ENCODE measurements at places on chromosomes 5 and 9.

DNA sequence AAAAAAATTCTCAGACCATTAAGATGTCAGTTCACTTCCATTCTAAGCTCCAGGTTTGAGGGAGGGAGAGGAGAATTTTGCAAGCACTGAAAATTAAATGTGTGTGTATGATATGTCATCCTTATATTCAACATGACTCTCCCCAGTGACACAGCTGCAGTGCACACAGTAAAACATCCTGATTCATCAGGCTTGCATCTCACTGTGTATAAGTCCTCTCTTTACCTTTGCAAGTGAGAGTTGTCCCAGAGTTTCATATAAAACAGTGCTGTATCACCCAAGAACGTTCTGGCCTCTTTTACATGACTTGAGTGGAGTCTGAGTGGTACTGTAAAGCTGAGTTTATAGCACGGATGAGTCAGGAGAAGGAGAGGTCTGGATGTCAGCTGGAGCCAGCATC lies 50.0 kb downstream of the DMRT2 start:
- DNase-seq: no peak

GRCh38 chr5:51622161-51622790 lies 239.0 kb downstream of the ISL1 start:
- DNase-seq: no peak

GRCh38 chr9:96183751-96184150 lies 118.2 kb downstream of the HSD17B3 start:
- DNase-seq: no peak

DNA sequence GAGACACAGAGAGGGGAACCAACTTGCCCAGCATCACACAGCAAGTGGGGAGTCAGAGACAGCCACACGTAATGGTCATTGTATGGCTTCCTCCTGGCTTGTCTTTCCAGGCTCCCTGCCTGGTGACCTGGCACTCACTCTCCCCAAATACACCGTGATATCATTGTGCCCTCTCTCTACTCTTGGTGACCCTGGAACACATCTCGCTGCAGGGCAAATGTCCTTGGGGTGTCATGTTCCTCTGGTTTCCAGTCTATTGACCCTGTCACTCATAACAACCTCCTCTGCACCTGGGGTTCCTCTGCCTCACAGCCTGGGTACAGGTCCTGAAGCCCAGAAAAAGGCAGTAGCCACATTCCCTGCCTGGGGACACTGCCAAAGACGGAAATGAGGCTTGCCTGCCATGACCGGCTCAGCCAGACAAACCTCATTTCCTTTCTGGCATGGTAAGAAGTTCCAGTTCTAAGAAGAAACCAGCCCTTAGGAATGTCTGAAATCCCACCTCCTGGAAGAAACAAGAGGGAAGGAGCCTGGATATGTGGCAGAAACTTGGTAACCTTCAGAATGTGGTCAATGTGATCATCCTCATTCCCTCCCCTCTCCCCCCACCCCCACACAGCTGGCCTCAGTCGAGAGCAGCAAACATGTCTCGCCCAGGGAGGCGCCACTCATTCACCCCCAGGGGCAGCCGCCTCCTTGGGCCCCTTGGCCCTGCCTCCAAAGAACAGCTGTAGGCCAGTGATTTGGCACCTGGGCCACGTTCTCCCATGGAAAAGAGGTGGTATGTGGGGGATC lies 30.6 kb upstream of the SMU1 start:
- no peak for DNase-seq

DNA sequence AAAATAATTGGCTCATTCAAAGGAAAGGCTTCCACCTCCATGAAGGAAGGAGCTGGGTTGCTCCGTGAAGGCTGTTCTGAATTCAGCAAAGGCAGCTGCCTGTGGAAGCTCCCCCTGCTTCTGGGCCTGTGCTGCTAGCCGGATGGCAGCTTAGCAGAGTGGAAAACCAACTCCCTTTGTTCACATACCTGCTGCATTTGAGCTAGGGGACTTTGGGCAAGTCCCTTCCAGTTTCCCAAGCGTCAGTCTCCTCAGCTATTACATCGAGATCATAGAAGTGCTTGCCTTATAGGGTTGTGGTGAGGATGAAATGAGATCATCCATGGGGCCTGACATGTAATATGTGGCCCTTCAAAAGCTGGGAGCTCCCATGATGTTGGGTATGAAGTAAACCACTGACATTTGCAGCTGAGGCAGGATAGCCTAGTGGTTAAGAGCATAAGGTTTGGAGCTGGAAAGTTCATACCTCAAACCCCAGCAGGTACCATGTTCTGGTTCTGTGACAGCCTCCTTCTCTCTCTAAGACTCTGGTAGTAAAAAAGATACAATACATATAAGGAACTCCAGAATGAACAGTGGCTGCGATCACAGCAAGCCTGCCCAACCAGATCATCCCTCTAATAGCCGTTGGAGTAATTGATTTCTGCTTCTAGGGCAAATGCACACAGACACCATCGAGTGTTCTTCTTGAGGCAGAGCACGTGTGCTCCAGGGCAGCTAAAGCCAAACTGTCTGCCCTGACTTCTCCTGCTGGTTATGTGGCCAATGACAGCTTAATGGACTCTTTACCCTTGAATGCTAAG lies 11.0 kb upstream of the DENND1A start:
- DNase-seq: no peak

DNA sequence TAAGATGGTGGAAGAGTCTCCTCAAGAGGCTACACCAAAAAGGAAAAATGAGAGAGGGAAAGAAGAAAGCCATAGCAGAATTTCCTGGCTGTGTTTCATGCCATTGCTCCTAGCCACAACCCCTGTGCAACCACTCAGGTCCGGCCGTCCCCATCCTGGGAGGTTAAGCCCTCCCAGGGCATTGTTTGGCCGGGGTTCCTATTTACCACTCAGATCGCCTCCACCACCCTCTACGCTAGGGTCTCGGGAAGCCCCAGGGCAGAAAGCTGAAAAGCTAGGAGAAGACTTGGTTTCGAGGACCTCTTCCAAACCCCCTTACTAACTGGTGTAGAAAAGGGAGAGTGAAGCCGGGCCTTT lies 715 bp downstream of the RC3H2 start:
- DNase-seq: peak; percentile 31

DNA sequence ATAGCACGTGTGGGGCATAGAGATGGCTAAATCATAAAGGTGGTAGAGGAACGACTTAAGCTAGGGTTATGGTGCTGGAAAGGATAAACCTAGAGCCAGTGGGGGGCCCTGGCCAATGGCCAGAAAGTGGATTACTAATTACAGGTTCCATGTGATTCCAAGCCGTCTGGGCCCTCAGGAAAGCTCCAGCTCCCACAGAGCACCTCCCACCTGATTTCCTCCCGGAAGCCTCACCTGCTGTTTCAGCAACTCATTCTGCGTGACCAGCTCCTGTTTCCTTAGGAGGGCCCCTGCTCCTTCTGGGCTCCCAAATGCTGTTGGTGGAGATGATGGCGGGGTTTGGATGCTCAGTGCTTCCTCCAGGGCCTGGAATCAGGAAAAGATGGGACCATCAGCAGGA lies 16.2 kb downstream of the GPX3 start:
- no peak for DNase-seq

- DNase-seq: no peak
Observed at GRCh38 chr9:124309667-124310084, 51.9 kb downstream of the NEK6 start.

GRCh38 chr5:171442287-171443042 lies 23.0 kb downstream of the FGF18 start:
- no peak for DNase-seq

DNA sequence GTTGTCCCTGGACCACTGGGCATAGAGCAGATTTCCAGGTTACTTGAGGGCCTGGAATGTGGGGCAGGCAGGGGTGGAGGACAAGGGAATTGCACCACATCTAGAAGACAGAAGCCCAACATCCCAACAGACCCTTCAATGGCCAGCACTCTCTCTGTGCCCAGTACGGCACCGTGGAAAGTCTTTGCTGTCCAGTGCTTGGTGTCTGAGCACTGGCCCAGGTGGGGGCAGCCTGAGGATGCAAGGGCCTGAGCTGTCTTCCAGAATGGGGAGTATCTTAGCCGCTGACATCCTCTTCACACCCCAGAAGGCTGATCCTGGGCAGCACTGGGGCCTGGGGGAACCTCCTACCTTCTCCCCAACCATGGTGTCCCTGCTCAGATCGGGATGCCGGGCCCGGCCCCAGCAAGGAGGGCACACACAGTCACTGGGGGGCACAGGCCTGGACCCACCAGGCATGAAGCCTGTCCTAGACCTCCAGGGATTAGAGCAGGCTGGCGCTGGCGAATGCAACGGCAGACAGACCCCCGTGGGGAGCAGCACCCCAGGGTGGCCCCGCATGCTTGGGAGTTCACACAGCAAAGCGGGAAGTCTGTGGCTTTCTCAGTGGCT lies 40.6 kb upstream of the OLFM1 start:
- no peak for DNase-seq

DNA sequence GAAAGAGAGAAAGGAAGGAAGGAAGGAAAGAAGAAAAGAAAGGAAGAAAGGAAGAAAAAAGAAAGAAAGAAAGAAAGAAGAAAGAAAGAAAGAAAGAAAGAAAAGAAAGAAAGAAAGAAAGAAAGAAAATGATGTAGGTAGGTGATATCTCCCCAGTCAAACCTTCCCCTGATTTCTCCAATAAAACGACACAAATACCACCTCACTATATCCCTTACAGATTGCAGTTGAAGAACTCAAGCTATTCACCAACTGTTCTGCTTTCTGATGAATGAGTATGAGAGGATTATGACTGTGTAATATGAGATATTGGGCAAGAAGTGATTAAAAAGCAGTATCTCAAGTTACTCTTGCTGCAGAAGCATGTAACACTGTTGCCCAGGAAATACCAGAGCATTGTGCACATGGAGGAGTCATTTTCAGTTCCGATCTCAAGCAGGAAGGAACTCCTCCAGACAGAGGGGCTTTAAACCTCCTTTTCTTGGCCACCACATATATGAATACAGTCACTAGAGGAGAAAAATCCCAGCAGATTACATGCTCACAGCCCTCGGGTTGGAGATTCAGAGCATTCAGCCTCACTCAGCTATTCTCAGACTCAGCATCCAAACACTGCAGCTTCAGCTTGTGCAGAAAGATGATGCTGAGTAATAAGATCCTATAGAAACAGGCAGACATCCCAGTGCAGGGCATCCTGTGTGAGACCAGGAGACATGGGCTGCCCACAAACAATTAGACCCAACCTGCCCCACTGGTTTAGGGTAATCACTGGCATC lies 61.4 kb downstream of the UGCG start:
- peak; percentile 20 for DNase-seq

GRCh38 chr5:54463713-54464112 lies 8.2 kb downstream of the HSPB3 start:
- DNase-seq: no peak

DNA sequence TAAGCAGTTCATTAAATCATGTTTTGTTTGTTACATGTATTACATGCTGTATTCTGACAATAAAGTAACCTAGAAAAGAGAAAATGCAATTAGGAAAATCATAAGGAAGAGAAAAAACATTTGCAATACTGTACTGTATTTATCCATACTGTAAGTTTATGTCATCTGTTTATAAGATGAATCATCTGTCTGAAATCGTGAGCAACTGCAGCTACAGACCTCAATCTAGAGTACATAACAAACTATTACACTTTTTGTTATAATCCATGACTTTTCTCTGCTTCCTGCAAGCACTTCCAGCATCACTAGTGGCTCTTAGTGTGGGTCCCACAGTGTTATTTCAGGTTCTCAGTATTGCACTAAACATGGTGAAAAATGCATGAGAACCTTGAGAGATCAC lies 144.4 kb upstream of the NR4A3 start:
- DNase-seq: no peak

DNA sequence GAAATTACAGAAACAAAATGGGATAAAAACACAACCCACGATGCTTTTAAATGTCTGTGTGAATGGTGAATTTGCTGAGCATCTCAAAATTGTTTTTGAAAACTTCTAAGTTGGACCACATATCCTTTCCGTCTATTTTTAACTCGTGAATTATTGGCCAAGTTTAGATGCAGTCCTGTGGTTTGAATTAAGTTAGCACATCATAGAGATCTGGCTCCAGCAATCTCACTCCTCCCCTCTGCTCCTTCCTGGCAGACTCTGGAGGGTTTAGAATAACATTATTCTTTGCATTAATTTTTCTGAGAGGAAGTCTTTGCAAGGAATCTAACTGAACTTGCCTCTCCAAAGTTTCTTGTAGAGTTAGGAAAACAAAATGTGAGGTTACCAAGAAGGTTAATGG lies 14.5 kb upstream of the ANKRD55 start:
- DNase-seq: no peak

- no peak for DNase-seq
Observed at GRCh38 chr5:94263068-94263467, 355.3 kb downstream of the KIAA0825 start.

- peak; percentile 27 for DNase-seq
Observed at GRCh38 chr5:74639807-74640449, 600 bp downstream of the ENC1 start.

DNA sequence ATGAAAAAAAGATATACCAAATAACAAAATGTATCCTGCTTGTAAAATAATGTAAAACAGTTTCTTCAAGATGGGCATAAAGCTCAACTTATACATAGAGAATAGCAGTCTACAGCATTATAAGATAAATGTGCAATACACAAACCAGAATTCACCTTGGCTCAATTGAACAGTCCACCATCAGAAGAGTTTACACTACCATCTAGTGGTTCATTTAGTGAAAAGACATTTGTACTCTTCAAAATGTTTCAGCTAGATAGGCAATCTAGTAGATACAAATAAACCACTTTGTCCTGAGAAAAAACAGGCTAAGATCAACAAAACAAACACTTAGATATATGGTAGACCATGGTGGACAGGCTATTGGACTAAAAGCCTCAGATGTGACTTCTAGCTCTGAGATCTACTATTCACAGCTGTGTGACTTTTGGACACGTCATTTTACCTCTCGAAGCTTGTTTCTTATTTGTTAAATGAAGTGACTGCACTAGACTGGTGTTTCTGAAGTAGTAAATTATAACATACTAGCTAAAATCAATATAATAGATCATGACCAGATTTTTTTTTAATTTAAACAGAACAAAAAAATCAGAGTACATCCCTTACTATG lies 22.1 kb upstream of the TPD52L3 start:
- peak; percentile 7 for DNase-seq
